Iris pigment epithelial cell (primary cell): ENCODE measurements at places on chromosomes 3 and 15.

GRCh38 chr3:195446359-195446758, 3.5 kb upstream of the ACAP2 start:
- no peak for DNase-seq

- DNase-seq = no peak
Measured at GRCh38 chr3:95645291-95645690, 1169.1 kb upstream of the EPHA6 start.

DNA sequence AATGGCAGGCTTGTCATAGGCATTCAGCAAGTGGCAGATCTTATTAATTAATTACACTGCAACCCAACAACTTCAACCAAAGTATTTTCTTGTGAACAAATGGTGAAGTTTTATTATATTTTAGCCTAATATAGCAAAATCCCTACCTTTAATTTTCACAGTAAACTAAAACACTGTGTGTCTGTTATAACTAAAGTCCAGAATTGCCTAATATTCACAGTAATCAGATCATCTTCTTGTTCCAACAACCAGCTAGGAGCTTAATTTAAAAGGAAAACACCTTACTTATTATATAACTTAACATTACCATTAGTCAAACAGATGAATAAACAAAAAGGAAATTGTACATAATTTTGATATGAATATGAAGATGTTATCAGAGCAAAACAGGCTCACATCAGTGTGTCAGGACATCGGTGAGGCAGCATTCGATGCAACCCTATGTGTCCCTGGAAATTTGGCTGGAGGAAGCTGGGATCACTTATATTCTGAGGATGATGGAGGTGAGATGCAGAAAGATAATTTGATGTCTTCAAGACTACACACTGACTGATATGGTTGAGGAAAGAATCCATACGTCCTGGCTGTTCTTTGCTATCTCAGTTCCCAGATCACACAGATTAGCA, 189.3 kb upstream of the EIF1B start:
- DNase-seq = no peak

DNA sequence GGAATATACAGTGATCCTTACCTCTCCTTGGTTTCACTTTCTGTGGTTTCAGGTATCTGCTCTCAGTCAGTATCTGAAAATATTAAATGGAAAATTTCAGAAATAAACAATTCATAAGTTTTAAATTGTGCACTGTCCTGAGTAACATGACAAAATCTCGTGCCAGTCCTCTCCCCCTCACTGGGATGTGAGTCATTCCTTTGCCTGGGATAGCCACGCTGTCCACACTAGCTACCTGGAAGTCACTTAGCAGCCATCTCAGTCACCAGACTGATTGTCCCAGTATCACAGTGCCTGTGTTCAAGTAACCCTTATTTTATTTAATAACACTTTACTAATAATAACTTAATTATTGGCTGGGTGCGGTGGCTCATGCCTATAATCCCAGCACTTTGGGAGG, 15.3 kb upstream of the KLHL25 start:
- no peak for DNase-seq
